ENCODE measurements at places on chromosomes 1 and 21.

GRCh38 chr1:32044234-32044633 is 28.5 kb upstream of the TMEM39B start:
- no peak for DNase-seq

GRCh38 chr1:3405974-3406867 is 48.2 kb upstream of the ARHGEF16 start:
- DNase-seq = no peak

DNA sequence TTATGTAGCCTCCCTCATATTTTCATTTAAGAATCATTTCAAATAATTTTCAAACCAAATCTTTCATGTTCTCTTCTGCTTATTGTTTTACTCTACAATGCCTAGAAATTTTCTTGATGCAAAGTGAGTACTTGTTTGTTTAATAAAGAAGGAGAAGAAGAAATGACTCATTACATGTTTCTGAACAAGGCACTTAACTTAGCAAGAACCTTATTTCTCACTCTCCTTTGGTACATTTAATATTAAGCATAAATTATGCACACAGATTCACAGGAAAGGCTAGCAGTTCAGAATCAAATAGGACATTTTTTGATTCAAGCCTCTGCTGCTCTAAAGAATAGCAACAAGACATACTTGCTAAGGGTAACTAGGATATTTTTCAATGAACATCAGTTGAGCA is 9.1 kb downstream of the SCYL3 start:
- no peak for DNase-seq

- no peak for DNase-seq
Measured at GRCh38 chr1:89545264-89546038, 20.8 kb downstream of the LRRC8B start.

DNA sequence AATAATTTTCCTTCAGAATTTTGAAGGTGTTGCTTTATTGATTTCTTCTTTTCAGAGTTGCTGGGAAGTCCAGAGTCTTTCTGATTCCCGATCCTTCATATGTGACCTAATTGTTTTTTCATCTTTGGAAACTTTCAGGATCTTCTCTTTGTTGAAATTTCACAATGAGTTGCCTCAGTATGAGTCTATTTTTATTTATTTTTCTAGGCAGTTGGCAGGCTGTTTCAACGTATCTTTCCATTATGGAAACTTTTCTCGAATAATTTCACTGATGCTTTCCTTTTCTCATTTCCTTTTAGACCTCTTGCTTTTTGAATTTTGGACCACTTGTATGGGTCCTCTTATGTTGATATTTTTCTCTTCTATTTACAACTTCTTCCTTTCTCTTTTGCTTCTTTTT is 354.3 kb downstream of the TGFB2 start:
- DNase-seq = no peak

DNA sequence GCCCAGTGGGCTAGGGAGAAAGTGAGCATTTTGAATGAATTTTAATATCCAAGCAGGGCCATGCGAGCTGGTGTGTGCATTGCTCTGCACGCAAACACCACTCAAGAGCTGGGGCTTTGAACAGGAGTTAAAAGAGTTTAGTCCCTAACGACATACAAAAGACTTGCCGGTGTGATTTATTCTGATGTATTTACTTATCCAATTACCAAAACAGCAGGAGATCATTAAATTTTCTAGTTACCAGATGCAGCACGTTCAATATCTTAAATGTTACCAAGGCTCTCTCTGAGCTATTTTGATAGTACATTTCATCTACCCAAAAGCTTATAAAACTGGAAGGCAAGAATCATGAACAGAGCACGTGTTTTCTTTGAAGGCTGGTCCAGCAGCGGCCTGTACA is 30.0 kb upstream of the DMRTA2 start:
- no peak for DNase-seq

- no peak for DNase-seq
Measured at GRCh38 chr1:16276302-16277030, 39.5 kb upstream of the CPLANE2 start.

DNA sequence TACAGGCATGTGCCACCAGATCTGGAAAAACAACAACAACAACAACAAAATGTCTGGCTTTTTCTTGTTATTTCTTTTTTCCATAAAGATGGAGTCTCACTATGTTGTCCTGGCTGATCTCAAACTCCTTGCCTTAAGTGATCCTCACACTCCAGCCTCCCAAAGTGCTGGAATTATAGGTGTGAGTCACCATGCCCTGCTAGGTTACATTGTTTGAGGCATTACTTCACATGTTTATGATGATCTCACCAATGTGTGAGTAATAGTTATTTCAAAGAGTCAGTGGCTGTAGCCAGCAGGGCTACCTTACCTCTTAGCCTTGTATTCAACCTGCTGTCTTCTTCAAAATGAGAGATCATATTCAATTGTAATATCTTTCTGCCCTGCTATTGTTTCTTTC is 445.7 kb downstream of the AMY1C start:
- DNase-seq = no peak

GRCh38 chr21:37061926-37062592 is 10.8 kb downstream of the PIGP start:
- DNase-seq = no peak

DNA sequence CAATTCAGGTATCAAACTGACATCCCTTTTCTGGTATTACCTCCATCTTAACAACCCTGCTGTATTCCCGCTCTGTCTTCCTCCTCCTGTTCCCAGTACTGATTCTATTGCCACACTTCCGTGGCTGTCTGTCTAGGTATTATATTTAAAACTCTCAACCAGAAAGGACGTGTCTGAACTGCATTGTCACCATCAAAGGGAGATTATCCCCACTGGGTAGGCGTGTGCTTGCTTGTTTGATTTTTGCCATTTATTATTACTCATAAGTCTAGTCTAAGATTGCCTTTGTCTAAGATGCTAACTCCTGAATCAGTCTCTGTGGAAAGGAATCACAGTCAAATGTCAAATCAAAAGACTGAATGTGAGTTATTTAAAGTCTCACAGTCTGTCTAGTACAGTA is 650.1 kb downstream of the KCNT2 start:
- no peak for DNase-seq

DNA sequence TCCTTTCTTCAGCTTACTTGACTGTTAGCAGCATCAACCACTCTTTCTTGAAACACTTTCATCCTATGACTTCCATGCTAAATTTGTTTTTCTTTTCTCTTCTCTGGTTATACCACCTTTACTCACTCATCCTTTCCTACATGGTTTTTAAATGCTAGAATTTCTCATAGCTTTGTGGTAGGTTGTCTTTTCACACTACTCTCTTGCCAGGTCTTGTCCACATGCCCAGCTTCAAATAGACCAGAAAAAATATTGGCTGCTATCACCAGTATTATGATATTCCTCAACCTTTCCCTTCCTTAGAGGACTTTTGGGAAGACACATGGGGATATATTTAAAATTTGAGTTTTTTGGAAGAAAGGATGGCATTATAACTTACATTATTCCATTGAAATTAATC is 48.8 kb downstream of the PPP1R12B start:
- DNase-seq = no peak

GRCh38 chr1:99535470-99536164 is 110.3 kb upstream of the PALMD start:
- no peak for DNase-seq
